ENCODE measurements at places on chromosomes 4 and X.

DNA sequence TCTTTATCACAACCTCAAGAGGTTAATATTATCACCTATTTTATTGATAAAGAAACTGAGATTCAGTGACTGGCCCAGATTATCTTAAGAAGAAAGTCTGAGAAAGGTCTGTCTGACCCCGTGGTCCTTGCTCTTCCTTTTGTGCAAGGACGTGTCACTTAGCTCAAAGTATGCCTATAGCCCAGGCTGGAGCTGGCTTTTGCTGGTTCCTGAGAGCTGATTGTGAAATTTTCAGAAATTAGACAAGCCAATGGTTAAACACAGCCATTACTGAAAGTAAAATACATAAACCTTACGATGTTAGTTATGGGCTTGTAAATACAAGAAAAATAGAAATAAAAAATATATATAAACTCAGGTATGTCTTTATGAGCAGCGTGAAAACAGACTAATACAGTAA lies 70.1 kb downstream of the CHRNA9 start:
- no peak for DNase-seq

DNA sequence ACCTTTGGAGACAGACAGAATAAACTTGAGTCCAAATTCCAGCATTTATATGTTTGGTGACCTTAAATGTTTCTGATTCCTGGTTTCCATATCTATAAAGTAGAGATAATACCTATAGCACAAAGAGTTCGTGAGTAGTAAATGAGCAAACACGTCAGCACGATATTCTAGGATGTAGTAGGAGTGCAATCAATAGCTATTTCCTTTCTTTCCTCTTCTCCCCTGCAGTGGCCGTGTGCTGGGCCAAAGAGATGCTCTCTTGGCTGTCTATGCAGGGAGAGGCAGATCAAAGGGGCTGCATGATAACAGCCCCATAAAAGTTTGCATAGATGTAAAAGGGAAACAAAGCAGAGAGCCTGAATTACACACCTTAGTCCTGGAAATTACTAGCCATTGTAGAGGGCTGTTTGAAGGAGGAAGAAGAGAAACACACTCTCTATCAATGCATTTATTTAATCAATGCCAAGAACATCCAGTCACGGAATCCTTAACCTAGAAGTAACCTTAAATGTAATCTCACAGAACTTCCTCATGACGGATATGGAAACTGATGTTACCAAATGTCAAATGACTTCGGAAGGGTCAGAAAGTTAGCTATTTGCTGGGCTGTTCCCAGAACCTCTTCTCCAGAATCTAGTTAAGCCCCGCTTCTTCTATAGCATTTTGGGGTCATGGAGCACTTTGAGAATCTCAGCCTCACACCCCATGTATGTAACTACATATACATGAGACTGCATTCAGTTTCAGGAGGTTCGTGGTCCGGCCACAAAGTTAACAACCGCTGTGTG lies 35.5 kb upstream of the PLAC8 start:
- no peak for DNase-seq

GRCh38 chr4:119244832-119245231 lies 32.3 kb downstream of the USP53 start:
- DNase-seq, result no peak

DNA sequence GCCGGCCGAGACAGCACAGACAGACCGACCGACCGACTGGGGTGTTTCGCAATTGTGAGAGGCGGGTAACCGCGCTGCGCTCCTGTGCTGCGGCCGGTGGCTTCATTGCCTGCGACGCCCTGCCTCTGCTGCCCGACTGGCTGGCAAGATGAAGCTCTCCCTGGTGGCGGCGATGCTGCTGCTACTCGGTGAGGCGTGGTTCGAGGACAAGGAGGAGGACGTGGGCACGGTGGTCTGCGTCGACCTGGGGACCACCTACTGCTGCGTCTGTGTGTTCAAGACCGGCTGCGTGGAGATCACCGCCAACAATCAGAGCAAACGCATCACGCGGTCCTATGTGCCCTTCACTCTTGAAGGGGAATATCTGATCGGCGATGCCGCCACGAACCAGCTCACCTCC lies 565.7 kb upstream of the SMIM31 start:
- DNase-seq, result no peak
